ENCODE measurements at places on chromosomes 13 and 19.

- no peak for DNase-seq
These were observed 44.9 kb downstream of the LATS2 start for GRCh38 chr13:21016487-21016886.

- DNase-seq, result no peak
These were observed at the start of gene LAIR2 for GRCh38 chr19:54502518-54503048. Gene LAIR2, plus strand, starts transcription at chr19:54502831. Its CDS starts 88 bp downstream, at chr19:54502919.

GRCh38 chr19:55502197-55502952 is 14.1 kb downstream of the SSC5D start:
- DNase-seq, result no peak

GRCh38 chr13:100115693-100116254 is 26.9 kb downstream of the PCCA start:
- DNase-seq, result no peak

DNA sequence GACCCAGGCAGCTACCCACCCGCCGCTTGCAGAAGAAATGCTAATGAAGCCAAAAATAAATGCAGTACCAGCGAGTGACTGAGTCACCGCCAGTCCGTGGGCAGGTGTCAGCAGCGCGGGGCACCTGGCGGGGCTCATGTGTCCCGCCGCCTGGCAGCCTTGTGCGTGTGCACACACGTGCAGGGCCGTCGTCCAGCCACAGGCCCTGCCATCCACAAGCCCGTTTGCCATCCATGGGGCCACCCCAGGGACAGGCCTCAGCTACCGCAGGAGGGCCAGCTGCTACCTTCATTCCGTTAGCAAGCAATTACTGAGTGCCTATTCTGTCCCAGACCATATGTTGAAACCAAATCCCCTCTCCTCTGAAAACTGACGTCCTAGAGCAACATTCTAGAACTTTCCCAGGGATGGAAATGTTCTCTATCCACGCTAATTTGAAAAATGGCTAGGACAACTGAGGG is 20.5 kb downstream of the NCAN start:
- no peak for DNase-seq

GRCh38 chr13:98570929-98571372 is 6.0 kb downstream of the STK24 start:
- no peak for DNase-seq

GRCh38 chr13:95512424-95512823 is 40.1 kb upstream of the CLDN10 start:
- no peak for DNase-seq

- DNase-seq, result no peak
These were observed 6.5 kb upstream of the TNFSF9 start for GRCh38 chr19:6524311-6524710.

GRCh38 chr13:99828123-99828522 is 143.4 kb downstream of the ZIC5 start:
- no peak for DNase-seq

DNA sequence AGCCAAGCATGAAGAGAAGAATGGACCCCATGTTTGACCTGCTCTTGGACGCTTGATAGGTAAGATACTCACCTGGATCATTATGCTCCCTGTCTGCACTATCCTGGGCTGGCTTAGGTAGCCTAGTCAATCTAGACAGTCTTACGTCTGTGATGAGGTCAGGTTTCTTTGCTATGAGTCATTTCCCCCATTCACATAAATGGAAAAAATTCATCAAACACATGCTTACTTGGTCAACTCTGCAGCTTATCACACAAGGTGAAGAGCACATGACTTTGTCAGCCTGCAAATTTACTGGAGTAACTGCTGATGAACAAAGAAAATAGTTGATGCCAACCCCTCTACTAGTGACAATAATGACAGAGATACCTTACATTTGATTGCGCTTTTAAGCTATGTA is 170.0 kb downstream of the NUFIP1 start:
- no peak for DNase-seq

DNA sequence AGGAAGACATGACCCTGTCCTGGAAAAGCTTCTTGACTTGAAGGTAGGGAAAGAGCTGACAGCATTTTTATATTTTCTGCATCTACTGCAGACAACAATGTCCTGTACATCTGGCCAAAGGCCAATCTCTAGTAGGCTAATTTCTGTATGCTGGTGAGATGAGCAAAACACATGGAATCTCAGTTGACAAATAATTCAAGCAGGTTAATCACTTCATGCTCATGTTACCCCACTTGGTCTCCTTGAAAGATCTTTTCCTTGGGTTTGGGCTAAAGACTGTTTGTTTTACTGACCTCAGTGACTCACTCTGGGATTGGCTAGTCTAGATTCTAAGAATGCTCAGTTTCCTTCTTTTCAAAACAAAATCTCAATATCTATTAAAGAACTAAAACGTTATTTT is 298.8 kb downstream of the LMO7 start:
- DNase-seq, result no peak

- DNase-seq, result no peak
These were observed 235.5 kb downstream of the PCDH9 start for GRCh38 chr13:66994517-66995202.

GRCh38 chr13:47211106-47211505 is 314.3 kb upstream of the HTR2A start:
- no peak for DNase-seq

GRCh38 chr19:44912854-44913253 is 1.6 kb upstream of the APOC1 start:
- DNase-seq, result no peak

DNA sequence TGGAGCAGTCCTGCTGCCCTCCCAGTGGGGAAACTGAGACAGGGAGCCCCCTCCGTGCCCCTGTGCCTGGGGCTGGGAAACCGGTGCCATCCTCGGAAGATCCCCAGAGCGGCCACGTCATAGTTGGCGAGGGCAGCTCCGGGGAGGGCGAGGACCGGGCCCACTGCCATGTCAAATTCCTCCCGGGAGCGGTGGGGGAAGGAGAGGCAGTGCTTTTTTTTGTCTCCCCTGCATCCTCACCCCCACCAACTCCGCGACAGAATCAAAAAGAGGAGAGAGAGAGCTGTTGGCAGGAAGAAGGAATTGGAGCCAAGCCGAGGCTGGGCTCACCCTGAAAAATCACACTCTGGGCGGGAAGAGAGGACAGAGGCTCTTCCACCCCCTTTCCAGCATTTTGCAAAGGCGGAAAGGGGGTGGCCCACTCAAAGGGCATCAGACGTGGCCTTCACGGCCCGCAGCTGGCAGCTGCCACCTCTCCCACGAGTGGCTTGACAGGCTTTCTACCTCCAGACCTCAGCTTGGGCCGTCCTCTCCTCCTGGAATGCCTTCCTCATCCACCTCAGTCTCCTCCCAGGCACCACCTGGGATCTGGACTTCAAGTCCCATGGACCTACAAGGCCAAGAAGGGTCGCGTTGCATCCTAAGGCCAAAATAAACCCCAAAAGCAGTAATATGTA is 19.6 kb upstream of the NFIC start:
- no peak for DNase-seq

DNA sequence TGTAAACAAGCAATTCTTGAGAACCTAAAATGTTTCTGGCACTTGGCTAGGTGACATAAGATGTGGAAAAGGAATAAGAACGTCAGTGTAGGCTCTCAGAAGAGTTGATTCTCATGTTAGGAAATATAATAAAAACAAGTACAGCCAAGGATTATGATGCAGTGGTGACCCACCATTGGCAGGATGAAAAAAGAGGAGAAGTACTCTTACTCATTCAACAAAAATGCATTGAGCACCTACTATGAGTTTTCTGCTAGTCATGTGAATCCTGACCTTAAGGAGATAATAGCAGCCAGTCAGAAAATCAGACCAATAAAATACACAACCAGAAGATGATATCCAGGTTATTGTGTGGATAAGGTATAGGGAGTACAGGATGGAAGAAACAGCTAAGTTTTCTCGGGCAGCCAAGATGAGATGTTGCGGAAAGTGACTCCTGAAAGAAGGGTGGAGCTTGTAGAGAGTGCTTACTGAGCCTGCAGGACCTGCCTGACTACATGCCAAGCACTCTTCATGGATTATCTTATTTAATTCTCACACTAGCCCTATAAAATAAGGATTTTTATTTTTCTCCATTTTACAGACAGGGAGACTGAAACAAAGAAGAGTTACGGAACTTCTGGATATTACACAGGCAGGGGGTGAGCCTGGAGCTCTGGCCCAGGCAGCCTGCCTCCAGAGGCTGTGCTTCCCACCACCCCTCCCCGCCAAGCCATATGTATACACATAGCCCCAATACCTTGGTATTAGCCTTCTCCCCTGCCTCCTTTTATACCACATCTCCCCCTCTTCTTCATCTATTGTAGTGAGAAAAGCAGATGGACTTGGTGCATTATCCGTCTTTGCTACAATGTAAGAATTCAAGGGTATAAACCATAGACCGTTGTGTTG is 58.0 kb downstream of the TGDS start:
- DNase-seq, result no peak

Measured in SK-N-MC (cell line).